ENCODE measurements at places on chromosomes 1 and 21.

DNA sequence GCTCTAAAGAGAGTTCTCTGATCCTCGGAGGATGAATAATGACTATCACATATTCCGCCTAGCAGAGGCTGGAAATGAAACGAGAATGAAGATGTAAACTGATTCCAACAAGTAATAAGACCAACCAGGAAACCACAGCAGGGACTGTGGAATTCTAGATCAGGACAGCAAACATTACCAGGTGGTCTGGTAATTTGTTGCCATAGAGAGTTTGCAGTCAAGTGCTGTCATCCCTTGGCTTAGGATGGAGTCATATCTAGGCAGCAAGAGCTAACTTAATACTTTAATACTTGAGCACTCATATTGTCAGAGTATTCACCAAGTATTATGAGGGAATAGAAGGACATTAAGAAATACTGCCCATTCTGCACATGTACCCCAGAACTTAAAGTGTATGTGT lies 45.1 kb upstream of the MUTYH start:
- no peak for DNase-seq

GRCh38 chr1:47635111-47635510 lies 197.3 kb downstream of the FOXD2 start:
- DNase-seq = no peak

DNA sequence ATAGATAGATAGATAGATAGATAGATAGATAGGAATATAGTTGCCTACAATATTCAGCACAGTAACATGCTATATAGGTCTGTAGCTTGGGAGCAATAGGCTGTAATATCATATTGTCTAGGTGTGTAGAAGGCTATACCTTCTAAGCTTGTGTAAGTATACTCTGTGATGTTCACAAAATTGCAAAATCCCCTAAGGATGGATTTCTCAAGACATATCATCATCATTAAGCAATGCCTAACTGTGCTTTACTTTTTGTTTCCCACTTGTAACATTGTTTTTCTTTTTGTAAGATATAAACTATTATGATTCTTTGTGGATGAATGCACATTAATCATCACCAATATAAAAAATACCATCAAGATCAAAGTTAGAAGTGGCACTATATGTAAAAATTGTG lies 1905.6 kb downstream of the NCAM2 start:
- no peak for DNase-seq

- DNase-seq = peak; percentile 66
Observed at GRCh38 chr1:208781391-208782045, 537.3 kb upstream of the PLXNA2 start.

GRCh38 chr1:56931686-56932085 lies 34.1 kb downstream of the C8B start:
- DNase-seq = no peak

DNA sequence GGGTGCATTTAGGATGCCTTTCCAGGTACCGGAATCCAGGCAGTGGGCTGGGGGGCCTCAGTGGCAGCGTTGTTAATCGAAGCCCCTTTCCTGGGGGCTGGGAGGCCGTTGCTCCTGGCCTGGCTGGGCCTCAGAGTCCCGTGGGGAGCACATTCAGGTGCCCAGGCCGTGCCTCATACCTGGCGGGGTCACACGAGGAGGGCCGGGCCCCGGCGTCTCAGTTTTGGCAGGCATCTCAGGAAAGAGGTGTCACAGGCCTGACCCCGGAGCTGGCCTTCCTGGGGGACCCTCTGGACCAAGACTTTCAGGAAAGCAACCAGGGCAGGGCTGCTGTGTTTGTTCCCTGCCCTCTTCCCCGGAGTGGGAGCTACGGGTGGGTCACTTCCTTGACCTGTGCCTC lies 4.1 kb downstream of the NBL1 start:
- no peak for DNase-seq

Data from H9 (cell line).